ENCODE measurements at places on chromosomes 6 and 20.

- DNase-seq: no peak
These were observed 1303.8 kb upstream of the ADGRB3 start for GRCh38 chr6:67331304-67331703.

DNA sequence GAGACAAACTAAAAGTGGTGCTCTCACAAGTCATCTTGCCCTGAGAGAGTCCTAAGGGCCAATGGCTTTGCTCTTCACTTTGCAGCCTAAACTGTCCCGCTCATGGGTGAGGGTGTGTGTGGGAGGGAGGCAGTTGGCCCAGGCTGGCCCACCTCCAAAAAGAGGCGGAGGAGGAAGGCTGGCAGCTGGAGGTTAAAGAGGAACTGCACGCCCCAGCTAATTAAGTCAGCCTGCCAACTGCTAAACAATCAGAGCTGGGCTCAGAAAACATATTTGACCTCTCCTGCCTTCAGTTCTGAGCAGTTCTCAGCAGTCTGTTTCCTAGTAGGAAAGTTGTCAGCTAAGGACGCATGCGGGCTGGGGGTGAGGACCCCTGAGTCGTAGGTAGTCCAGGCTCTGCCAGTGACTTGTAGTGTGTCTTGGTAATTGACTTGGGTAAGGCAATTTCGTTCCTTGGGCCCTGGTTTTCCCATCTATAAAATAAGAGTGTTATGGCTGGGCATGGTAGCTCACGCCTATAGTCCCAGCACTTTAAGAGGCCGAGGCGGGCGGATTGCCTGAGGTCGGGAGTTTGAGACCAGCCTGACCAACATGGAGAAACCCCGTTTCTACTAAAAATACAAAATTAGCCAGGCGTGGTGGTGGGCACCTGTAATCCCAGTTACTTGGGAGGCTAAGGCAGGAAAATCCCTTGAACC is 17.0 kb downstream of the GSS start:
- DNase-seq: no peak

- no peak for DNase-seq
These were observed 22.7 kb downstream of the SLC16A10 start for GRCh38 chr6:111110036-111110435.

- no peak for DNase-seq
These were observed 2.2 kb upstream of the GRM4 start for GRCh38 chr6:34147906-34148630.
